ENCODE measurements at places on chromosomes 2 and 18.

- peaks cover 8% of the 10 kb centered on the region for H3K36me3 ChIP-seq
- peaks cover 8% of the 10 kb centered on the region for H3K4me1 ChIP-seq
- no peak overlapping the region for H3K27ac ChIP-seq
- H3K4me3 ChIP-seq: no peak overlapping the region
These were observed 66.7 kb downstream of the MBD2 start for GRCh38 chr18:54157646-54158385.

DNA sequence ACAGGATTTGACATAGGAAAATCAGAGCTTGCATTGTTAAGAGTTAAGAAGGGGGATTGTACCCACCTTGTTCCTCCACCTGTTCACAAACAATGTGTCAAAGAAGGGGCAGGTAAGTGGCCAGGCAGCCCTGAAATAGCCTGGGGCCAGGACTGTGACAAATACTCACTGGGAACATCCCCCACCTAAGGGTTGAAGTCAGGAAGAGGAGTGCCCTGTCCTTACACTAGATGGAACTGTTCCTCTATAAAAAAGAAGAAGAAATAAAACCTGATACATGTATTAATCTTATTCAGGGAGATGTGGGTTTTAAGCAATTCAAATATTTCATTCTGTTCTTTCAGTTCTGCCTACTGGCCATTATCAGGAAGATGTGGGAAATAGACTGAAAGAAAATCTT, 41.9 kb downstream of the TACR1 start:
- no peak for DNase-seq
- H3K4me3 ChIP-seq: no peak overlapping the region
- no peaks in the 10 kb centered on the region for H3K4me1 ChIP-seq
- no peak overlapping the region for H3K27ac ChIP-seq
- no peaks in the 10 kb centered on the region for H3K27me3 ChIP-seq

- peaks cover 9% of the 10 kb centered on the region for H3K4me1 ChIP-seq
- peaks cover 9% of the 10 kb centered on the region for H3K36me3 ChIP-seq
- H3K4me3 ChIP-seq: peak overlapping the region; percentile 90
- peak overlapping the region; percentile 93 for H3K27ac ChIP-seq
- DNase-seq: no peak
These were observed 4.5 kb upstream of the C18orf32 start for GRCh38 chr18:49491534-49491856.

- no peak for DNase-seq
- no peaks in the 10 kb centered on the region for H3K27me3 ChIP-seq
- H3K4me1 ChIP-seq: no peaks in the 10 kb centered on the region
- H3K4me3 ChIP-seq: no peak overlapping the region
- no peak overlapping the region for H3K27ac ChIP-seq
These were observed 793.4 kb upstream of the CELF4 start for GRCh38 chr18:38358805-38359657.

- H3K4me1 ChIP-seq: peaks cover 2% of the 10 kb centered on the region
- H3K36me3 ChIP-seq: no peaks in the 10 kb centered on the region
- H3K27ac ChIP-seq: no peak overlapping the region
- peak; percentile 71 for DNase-seq
- H3K4me3 ChIP-seq: no peak overlapping the region
These were observed 178.1 kb upstream of the PKDCC start for GRCh38 chr2:41869542-41870264.

DNA sequence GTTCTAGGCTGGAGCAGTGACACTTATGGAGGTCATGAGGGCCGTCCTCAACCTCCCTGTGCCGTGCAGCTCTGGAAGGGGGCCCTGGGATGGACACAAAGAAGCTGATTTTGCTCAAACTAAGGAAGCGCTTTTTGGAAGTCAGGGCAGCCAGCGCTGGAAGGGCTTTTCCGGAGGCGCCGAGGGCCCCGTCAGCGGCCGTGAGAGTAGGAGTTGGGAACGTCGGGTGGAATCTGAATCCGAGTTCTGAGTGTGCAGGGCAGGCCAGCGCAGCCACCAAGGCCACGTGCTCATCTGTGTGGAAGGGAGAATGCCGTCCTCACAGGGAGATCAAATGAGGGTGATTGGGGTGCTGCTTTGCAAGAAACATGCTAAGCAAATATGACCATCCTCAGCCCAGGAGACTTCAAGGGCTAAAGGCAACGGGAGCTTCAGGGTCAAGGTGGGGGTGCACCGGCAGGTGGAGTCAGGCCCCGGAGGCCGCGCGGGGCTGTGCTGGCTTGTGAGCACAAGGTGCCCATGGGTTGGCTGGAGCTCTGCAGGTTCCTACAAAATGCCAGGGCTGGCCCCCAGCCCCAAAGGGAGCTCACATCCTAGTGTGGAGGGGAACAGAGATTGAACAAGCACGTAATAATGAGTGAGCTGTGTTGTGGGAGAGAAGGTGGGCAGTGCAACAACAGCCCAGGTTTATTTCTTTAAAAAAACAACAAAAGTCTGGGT, 70.4 kb upstream of the HPCAL1 start:
- H3K27me3 ChIP-seq: peaks cover 2% of the 10 kb centered on the region
- no peaks in the 10 kb centered on the region for H3K36me3 ChIP-seq
- H3K4me3 ChIP-seq: no peak overlapping the region
- DNase-seq: no peak
- no peaks in the 10 kb centered on the region for H3K4me1 ChIP-seq
- H3K27ac ChIP-seq: no peak overlapping the region

DNA sequence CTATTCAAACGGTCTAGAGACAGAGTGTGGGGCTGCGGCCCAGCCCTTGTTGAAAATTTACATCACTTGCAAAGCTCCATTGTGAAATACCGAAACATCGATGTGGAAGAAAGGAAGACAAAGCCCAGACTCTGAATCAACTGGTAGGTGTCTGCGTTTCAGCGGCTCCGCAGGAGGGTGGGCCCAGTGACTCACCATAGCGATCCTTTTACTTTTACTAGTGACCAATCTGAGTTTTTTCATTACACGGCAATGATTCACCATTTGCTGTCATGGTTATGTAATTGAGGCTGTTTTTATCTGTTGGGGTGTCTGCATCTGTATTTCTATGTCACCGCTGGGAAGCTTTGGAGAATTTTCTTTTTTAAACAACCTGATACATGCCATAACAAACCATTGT, 66.6 kb upstream of the ODC1 start:
- no peaks in the 10 kb centered on the region for H3K36me3 ChIP-seq
- H3K4me1 ChIP-seq: no peaks in the 10 kb centered on the region
- no peak overlapping the region for H3K4me3 ChIP-seq
- no peaks in the 10 kb centered on the region for H3K27me3 ChIP-seq
- H3K27ac ChIP-seq: no peak overlapping the region
